ENCODE measurements at places on chromosomes 7 and 10.

DNA sequence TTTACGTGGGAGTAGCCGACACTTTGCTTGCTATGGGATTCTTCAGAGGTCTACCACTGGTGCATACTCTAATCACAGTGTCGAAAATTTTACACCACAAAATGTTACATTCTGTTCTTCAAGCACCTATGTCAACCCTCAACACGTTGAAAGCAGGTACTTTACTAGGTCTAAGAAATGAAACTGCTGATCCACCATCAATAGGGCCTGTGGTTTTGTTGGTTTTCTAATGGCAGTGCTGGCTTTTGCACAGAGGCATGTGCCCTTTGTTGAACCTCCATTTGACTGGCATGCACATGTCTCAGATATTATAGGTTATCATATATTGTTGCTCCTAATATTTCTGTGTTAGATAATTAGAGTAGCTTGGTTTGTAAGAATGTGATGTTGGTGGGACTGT is 123.8 kb downstream of the CFTR start:
- no peak for DNase-seq

GRCh38 chr10:86048973-86049372 is 317.6 kb downstream of the GRID1 start:
- no peak for DNase-seq

DNA sequence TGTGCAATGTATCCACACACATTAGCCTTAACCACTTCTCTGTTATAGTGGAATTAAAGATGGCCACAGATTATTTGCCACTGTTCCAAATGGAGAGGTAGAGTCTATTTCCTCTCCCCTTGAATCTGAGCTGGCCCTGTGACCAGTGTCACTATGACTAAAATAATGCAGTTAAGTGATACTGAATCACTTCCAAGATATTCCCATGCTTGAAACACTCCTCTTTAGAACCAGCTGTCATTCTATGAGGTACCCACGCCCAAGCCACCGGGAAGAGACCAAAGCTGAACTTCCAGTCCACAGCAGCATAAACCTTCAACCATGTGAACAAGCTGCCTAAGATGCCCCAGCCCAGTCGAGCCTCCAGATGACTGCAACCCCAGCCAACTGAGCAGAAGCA is 2.1 kb upstream of the DHX32 start:
- DNase-seq, result no peak

DNA sequence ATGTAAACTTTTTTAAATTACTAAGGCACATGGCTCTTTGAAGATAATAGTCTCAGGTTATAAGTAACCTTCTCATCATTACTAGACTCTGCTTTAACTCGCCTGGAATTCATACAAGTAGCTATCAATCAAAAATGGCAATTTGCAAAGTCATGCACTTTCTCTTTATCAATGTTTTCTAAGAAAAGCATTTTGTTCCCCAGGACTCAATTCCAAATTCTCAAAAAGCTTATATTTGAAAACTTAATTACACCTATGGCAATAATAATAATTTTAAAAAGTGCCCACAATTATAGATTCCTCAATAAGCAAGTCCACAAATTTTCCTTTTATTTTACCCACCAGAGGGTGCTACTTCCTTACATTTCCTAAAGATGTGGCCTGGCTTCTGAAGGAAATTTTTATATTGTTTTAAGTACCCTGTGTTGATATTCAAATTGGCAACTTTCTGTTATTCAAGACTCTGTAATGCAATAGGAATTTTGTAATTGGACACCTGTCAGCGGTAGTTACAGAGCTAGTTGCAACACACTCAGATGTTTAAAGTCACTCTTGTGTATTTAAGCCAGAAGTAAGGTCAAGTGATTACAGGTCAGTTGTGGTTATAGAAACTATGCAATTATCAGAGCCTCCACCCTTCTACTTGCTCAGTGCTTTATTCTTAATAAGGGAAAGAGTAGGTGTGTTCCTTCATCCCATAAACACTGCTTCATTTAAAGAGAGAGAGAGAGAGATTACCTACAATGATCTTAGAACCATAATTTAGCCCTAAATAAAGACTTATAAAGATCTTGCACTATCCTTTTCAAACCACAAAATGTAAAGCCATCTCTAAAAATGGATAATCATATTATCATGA is 47.1 kb upstream of the HYAL4 start:
- no peak for DNase-seq

GRCh38 chr7:44223362-44224079 is 22.7 kb downstream of the YKT6 start:
- DNase-seq, result no peak

GRCh38 chr10:126528315-126528835 is 140.1 kb upstream of the ADAM12 start:
- no peak for DNase-seq

DNA sequence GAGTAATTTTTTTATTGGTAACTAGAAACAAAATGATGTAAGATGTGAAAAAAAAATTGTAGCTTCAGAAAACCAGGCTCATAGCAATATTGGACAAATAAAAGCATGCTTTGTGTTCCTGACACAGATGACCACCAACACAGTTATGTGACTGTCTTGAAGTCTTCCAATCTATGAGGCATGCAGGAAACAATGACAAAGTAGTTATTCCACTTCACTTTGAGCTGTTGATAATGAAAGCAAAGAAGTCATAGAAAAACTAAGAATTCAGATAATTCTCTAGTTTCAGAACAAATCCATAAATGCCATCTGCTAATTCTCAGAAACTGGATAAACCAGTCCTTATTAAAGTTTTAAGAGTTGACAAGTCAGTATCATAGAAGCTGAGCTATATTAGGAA is 378.4 kb upstream of the SEMA3D start:
- DNase-seq, result no peak

- no peak for DNase-seq
Measured at GRCh38 chr10:62056219-62056618, 154.7 kb downstream of the ARID5B start.

GRCh38 chr7:157500171-157500960 is 163.6 kb downstream of the DNAJB6 start:
- no peak for DNase-seq

DNA sequence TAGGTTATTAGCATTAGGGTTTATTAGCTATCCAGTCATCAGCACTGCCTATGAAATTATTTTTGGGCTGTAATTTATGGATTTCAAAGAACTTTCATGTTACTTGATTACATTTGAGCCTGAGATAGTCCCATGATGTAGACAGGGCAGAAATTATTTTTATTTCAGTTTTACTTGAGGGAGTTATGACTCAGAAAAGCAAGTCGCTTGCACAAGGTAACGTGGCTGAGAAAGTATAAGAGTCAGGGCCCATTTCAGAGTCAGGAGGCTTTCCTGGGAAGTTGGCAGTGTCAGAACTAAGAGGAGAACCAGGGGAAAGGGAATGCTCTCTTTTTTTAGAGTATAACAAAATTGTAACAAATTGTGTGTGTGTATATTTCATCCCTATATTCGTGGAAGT is 16.5 kb downstream of the GATA3 start:
- DNase-seq, result no peak

DNA sequence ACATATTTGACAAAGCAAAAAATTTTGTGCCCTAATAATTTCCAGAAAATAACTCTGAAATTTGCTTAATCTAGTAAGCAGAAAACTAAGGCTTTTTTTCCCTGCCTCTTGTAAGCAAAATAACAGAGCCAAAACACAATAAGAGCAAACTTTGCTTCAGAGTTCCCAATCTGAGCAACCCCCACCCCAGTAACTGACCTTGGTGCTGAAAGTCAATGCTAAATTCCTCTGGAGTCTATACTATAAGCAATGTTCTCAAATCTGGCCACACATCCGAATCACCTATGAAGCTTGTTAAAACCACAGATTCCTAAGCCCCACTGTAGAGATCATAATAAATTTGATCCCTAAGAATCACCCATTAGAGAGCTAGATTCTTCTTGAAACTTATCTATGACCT is 150.5 kb downstream of the ELAPOR2 start:
- DNase-seq, result no peak

DNA sequence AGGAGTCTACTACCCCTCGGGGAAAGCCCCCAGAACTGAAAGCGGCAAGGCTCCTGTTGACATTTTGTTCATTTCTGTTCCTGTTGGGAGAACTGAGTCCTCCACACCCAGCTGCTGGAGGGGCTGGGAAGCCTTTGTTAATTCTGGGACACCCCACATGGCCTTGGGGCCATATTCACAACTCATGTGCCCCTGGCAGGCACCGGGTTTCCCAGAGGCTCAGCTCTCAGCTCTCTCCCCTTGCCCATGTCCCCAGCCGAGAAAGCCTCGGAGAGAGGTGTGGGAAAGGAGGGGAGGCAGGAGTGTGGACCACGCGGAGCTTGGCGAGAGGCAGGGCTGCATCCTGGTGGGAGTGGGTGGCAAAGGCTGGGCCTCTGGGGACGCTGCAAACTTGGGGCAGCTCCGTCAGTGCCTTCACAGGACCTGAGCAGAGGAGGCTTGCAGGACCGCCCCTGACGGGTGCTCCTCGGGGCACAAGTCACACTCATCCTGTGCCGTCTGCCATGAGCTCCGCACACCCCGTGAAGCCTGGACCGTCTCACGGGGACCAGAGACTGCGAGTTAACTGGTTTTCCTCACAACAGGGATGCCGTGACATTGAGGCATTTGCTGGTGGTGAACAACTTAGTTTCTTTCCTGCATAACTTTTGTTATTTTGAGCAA is 140.9 kb downstream of the DNAJB6 start:
- no peak for DNase-seq

DNA sequence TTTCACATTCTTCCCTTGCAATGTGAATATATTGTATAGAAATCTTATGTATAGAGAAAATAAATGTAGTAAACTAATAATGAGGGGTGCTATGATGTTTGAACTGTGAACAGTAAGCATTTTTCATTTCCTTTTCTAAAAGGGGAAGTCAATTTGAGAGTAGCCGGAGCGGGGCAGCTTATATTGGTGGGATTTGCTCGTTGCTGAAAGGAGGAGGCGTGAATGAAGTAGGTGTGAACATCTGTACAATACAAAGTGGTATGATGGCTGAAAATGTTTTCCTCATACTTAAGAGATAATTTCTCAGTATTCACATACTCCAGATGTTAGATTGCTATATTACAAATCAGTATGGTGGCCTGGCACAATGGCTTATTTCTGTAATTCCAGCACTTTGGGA is 87.1 kb downstream of the SRI start:
- DNase-seq, result no peak

DNA sequence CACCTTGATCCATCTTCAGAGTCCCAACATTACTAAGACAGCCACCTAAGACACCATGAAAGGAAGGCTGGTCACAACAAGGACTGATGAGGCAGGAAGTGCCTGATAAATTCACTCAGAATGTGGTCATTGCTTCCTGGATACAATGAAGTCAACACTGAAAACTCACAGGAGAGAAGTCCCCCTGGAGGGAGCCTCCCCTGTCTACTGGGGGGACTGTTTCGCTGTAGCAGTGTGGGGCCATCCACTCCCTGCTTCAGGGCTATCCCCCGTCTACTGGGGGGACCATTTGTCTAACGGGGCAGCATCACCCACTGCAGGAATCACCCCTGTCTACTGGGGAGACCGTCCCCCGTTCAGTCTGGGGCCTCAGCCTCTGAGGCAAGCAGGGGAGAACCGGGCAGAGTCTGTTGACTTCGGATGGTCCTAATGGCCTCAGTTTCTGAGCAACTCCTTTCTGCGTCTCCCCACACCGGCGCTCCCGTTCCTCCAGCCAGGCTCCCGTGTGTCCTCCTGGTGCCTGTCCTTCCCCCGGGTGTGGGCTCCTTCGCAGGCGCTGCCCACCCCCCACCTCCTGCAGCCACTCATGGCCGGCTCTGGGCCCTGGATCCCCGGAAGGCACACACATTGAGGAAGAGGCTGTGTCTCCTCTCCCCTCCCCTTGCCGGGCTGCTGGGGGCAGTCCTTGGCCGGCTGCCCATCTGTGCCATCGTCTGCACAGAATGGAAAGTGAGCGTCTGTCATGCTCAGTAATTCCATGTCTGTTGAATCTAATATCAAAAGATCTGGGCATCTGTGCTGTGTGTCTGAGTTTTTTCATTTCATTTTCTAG is 59.9 kb upstream of the DNAJB6 start:
- no peak for DNase-seq

DNA sequence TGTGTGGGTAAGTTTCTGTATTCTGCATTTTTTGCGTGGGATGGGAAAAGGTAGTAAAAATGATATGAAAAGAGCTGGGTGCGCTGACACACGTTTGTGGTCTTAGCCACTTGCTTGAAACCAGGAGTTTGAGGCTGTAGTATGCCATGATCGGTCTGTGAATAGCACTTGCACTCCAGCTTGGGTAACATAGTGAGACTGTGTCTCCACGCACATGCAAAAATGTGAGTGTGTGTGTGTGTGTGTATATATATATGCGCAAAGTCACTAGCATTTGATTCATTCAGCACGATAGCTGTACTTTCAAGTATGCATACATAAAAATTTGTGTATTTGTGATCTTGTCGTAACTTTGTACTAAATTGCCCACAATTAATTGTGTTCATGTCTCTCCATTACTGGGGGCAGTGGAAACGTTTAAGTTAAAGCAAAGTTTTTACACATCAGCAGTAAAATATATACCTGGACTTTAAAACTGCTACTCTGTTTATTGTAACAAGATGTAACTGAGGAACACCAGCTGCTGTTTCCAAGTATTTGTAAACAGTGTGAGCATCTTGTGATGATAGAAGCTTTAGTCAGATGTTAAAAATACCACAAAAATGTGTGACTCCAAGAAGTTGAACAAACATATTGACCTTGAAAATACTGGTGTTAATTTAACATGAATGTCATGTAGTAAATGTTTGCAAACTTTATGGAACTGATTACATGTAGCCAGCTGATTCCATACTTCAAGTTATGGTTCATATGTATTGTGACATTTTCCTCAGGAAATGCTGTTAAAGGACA is 1.6 kb downstream of the ZRANB1 start:
- DNase-seq, result no peak

DNA sequence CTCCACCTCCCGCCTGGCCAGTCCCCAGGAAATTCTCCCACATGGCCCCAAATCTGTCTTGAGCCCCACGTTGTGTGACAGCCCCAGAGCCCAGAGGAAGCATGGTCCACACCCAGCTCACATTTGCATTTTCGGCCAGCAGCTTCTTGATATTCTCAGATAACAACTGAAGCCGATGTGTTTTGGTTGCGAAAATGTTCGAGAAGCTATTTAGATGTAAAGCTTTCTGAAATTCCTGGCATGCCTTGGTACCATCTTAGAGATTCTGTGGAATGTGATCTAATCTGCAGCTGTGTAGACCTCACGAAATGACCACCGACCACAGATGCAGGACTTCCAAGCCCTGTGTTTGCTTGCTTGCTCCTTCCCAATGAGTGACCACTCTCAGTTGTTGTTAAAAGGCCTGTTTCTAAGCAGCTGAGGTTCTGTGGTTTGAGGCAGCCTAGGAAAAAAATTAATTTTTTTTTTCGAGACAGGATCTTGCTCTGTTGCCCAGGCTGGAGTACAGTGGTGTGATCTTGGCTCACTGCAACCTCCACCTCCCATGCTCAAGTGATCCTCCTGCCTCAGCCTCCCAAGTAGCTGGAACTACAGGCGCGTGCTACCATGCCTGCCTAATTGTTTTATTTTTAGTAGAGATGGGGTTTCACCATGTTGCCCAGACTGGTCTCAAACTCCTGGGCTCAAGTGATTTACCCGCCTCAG is 8.8 kb downstream of the SLC4A2 start:
- no peak for DNase-seq

- no peak for DNase-seq
Measured at GRCh38 chr7:68998136-68998535, 600.1 kb upstream of the AUTS2 start.
